Mucosa of gallbladder (tissue), 1 donor: ENCODE measurements at places on chromosomes 4 and X.

GRCh38 chr4:1684506-1685234 lies 557 bp upstream of the FAM53A start:
- DNase-seq, result no peak

DNA sequence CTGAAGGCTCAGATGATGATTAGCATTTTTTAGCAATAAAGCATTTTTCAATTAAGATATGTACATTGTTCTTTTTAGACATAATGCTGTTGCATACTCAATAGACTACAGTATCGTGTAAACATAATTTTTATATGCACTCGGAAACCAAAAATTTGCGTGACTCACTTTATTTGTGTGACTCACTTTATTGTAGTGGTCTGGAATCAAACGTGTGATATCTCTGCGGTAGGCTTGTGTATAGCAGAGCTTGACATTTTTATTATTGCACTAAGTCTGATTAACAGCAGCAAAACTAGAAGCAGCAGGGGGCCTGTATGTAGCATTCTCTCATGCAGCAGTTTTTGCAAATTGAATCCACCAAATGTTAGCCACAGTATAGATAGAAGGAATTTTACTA lies 119.1 kb upstream of the PRDX4 start:
- no peak for DNase-seq

DNA sequence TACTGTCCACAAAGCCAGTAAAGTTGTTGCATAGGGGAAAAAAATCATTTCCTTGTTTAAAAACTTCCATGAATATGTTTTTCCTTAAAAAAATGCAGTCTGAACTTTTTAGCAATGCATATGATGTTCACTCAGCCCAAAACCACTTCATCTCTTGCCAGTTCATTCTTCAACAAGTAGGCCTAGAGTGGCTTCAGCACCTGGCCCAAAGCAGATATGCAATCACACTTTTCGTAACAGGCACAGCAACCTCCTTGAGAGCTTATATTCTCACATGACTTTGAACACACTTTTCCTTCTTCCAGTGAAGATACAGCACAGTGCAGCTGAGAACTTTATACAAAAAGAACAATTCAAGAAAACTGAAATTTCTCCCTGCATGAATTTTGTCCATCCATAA lies 128.6 kb downstream of the ADAMTS3 start:
- DNase-seq, result no peak

GRCh38 chr4:76556452-76556851 lies 121.4 kb downstream of the SHROOM3 start:
- no peak for DNase-seq

DNA sequence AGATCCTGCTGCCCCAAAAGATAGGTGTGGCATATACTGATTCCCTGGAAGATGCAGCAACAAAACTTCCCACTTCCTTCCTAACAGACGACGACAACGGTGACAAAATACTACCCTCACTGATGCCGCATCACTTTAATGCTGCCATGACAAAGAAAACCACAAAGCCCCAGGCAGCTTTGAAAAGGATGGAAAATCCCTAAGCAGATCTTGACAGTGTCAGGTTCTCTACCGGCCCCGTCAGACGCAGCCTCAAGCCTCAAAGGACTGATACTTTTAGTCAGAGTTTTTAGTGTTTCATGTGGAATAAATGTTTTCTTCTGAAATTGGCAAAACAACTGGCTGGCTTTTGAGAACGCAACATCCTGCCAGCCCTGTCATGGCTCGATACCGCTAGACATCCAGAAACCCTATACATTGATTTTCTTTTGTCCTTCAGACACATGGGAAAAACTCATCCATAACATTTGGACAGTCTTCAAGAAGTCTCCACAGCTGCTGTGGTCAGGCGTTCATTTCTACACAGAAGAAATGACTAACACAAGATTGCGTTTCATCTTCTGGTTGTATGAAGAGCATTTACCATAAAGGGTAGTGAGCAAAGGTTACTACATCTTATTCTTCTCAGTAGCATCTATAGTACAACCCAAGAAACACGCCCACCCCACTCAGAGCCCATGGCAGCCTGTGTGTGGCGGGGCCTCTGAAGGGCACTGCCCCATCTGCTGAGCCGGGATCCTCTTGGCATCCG lies 60.1 kb downstream of the GATB start:
- no peak for DNase-seq

- no peak for DNase-seq
These were observed 102.2 kb downstream of the MXRA5 start for GRCh38 chrX:3244203-3244743.
